ENCODE measurements at places on chromosomes 2 and 18.

DNA sequence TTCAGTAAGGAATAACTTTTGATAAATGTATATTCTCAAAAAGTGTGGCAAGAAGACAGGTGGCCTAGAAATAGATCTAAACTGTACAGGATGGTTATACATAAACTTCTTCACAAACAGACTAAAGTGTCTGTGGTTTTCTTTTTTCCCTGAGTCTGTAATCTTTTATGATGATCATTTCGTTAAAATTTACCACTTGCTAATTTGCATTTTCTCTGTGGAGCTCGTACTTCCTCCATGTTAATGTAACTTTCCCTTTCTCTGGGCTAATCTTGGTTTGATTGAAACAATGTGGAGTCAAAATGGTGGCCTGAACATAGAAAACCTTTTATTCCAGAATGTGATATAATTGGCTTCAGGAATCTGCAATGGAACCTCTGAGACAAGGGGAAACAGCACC lies 166.2 kb downstream of the FTCDNL1 start:
- H3K36me3 ChIP-seq: no peaks in the 10 kb centered on the region
- peaks cover 11% of the 10 kb centered on the region for H3K4me1 ChIP-seq
- peaks cover 13% of the 10 kb centered on the region for H3K27me3 ChIP-seq
- no peak overlapping the region for H3K27ac ChIP-seq

DNA sequence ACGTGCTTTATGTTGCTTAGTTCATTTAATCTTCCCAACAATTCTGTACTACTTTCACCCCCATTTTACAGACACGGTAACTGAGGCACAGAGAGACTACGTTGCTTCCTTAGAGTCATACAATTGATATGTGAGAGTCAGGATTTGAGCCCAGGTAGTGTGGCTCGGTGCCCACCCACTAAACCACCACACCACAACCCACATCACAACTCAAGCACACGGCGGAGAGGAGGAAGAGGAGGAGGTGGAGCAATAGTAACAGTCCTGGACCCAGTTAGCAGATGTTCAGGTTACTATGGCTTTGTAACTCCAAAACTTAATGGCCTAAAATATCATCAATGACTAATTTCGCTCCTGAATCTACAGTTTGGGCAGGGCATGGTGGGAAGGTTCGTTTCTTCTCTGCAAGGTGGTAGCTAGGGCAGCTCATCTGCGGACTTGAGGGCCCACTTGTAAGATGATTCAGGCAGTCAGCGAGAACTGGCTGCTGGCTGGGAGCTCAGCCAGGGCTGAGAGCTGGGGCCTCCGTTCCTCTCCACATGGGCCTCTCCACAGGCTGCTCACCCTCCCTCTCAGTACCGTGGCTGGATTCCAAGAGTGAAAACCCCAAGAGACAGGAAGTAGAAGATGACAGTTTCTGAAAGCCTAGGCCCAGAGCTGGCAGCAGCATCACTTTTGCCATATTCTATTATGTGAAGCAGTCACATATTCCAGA lies 167.1 kb downstream of the ZFP36L2 start:
- peak overlapping the region; percentile 61 for H3K4me3 ChIP-seq
- H3K4me1 ChIP-seq: peaks cover 22% of the 10 kb centered on the region
- DNase-seq: peak; percentile 64
- peaks cover 3% of the 10 kb centered on the region for H3K27me3 ChIP-seq
- H3K27ac ChIP-seq: peak overlapping the region; percentile 85
- peaks cover 7% of the 10 kb centered on the region for H3K36me3 ChIP-seq

- DNase-seq: no peak
- H3K27me3 ChIP-seq: no peaks in the 10 kb centered on the region
- H3K36me3 ChIP-seq: no peaks in the 10 kb centered on the region
- H3K4me1 ChIP-seq: no peaks in the 10 kb centered on the region
Observed at GRCh38 chr2:194090251-194090905, 1566.6 kb upstream of the SLC39A10 start.

- H3K36me3 ChIP-seq: no peaks in the 10 kb centered on the region
- H3K27me3 ChIP-seq: no peaks in the 10 kb centered on the region
- no peaks in the 10 kb centered on the region for H3K4me1 ChIP-seq
- no peak overlapping the region for H3K27ac ChIP-seq
Observed at GRCh38 chr18:51716277-51716676, 518.8 kb upstream of the MEX3C start.

GRCh38 chr18:68623342-68623741 lies 91.6 kb downstream of the TMX3 start:
- H3K27ac ChIP-seq: no peak overlapping the region
- no peak for DNase-seq
- H3K27me3 ChIP-seq: no peaks in the 10 kb centered on the region

All from T-helper 2 cell treated with Interferon-gamma antibody and Interleukin-4, amounts not matched to agents 5 μg/mL and 100 μg/mL, for 36 hours (primary cell).